ENCODE measurements at places on chromosomes 11 and 22.

GRCh38 chr11:8603696-8604077, 9.7 kb upstream of the STK33 start:
- DNase-seq: no peak
- H3K4me1 ChIP-seq: peaks cover 25% of the 10 kb centered on the region
- H3K27me3 ChIP-seq: no peaks in the 10 kb centered on the region
- H3K4me3 ChIP-seq: no peak overlapping the region
- H3K27ac ChIP-seq: peak overlapping the region; percentile 95

DNA sequence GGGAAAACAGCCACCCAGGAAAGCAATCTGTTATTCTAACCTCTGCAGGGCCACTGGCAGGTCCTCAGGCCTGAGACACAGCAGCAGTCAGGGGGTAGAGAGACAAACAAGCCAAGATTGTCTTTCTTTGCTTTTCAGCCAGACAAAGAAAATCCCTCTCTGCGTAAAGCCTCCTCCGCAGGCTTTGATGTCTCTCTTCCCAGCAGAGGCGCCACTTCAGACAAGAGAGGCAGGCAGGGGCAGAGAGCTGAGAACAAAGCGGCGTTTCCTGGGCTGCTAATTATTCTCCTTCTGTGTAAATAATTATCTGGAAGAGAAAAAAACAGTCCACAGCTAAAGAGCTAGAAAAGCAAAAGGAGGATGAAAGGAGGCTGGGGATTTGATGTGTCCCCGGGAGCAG, 102.7 kb upstream of the SEZ6L start:
- H3K27me3 ChIP-seq: peaks cover 28% of the 10 kb centered on the region
- H3K27ac ChIP-seq: no peak overlapping the region
- DNase-seq: no peak
- no peaks in the 10 kb centered on the region for H3K4me1 ChIP-seq
- H3K36me3 ChIP-seq: no peaks in the 10 kb centered on the region

DNA sequence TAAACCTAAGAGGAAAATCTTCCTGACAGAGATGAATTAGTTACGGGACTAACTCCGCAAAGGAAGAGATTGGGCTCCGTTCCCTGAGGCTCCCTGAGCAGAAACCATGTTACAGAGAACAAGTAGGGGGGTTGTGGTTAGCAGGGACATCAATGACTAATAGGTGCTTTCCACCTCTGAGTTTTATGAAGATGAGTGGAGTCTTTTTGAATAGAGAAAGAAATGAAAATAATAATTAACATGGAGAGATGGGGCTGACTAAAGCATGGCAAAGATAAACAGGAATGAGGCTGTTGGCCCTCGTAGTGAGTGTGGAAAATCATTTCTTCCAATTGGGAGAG, 47.5 kb upstream of the PICALM start:
- H3K27me3 ChIP-seq: no peaks in the 10 kb centered on the region
- H3K27ac ChIP-seq: peak overlapping the region; percentile 90
- peak; percentile 77 for DNase-seq
- peak overlapping the region; percentile 55 for H3K4me3 ChIP-seq

GRCh38 chr11:11173316-11174025, 179.6 kb downstream of the CSNK2A3 start:
- no peaks in the 10 kb centered on the region for H3K27me3 ChIP-seq
- H3K4me3 ChIP-seq: no peak overlapping the region

GRCh38 chr11:44943696-44944095, 7.0 kb downstream of the TP53I11 start:
- H3K27me3 ChIP-seq: no peaks in the 10 kb centered on the region
- H3K27ac ChIP-seq: no peak overlapping the region
- H3K36me3 ChIP-seq: no peaks in the 10 kb centered on the region
- DNase-seq: no peak
- no peak overlapping the region for H3K4me3 ChIP-seq

DNA sequence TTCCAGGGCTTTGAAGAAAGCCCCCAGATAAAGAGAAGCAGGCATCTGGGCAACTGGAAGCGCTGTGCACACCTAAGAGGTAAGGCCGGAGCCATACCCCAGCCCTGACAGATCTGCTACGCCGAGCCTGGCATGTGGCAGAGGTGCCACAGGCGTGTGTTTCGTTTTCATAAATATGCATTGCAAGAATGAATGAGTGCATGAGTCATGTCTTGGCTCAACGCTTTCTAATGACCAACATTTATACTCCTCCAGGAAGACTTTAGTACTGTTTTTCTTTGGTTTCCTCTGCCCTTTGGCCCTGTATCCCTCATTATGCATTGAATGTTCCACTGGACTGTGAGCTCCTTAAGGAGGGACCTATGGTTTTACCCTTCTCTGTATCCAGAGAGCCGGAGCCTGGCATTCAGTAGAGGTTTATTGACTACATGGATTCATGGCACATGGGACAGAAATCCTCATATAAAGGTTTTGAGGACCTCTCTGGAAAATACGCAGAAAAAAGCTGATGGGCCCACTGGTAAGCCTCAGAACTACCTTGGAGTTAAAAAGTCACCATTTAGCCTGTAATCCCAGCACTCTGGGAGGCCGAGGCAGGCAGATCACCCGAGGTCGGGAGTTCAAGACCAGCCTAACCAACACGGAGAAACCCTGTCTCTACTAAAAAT, 38.9 kb upstream of the CSNK2A3 start:
- no peak overlapping the region for H3K4me3 ChIP-seq
- DNase-seq: peak; percentile 87
- H3K27me3 ChIP-seq: no peaks in the 10 kb centered on the region
- no peaks in the 10 kb centered on the region for H3K36me3 ChIP-seq
- peaks cover 15% of the 10 kb centered on the region for H3K4me1 ChIP-seq
- H3K27ac ChIP-seq: no peak overlapping the region

DNA sequence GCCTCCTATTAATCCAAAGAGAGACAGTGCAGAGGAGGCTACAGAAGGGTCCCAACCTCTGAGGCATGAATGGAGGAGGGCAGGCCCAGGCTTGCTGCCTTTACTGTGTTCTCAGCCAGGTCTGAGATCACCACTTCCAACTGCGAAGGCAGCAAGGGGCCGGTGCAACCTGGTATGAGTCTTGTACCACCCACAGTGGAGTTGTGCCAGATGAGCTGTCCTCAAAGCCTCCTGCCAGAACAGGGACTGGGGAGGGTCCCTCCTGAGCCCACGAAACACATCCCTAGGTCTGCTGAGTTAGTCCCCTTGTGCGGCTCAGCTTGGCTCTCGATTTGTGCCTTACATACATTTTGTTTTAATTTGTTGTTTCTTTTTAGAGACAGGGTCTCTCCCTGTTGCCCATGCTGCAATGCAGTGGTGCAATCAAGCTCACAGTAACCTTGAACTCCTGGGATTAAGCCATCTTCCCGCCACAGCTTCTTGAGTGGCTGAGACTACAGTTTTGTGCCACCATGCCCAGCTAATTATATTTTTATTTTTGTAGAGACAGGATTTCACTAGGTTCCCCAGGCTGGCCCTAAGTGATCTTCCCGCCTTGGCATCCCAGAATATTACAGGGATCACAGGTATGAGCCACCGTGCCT, 9.3 kb downstream of the MIF start:
- H3K4me1 ChIP-seq: no peaks in the 10 kb centered on the region
- no peaks in the 10 kb centered on the region for H3K36me3 ChIP-seq
- no peak overlapping the region for H3K4me3 ChIP-seq
- DNase-seq: peak; percentile 84

GRCh38 chr11:72229336-72229924, 4.9 kb downstream of the INPPL1 start:
- peaks cover 52% of the 10 kb centered on the region for H3K36me3 ChIP-seq
- no peak overlapping the region for H3K27ac ChIP-seq
- no peaks in the 10 kb centered on the region for H3K27me3 ChIP-seq
- H3K4me3 ChIP-seq: no peak overlapping the region

- H3K36me3 ChIP-seq: no peaks in the 10 kb centered on the region
- H3K27ac ChIP-seq: peak overlapping the region; percentile 19
- no peaks in the 10 kb centered on the region for H3K27me3 ChIP-seq
- DNase-seq: no peak
Measured at GRCh38 chr22:29073618-29074275, 912 bp downstream of the KREMEN1 start.

DNA sequence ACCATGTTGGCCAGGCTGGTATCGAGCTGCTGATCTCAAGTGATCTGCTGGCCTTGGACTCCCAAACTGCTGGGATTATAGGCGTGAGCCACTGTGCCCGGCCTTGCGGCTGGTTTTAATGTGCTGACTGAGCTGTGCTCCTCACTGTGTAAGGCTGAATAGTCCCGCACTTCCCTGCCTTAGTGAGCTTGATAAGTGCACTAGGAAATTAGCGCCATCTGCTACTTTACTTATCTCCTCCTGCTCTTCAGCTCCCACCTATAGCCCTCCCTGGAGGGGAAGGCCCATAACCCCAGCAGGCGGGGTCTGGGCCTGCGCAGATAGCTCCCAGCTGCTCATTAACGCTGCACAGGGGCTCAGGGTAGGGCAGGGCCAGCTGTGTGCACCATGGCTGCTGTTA, 49.4 kb downstream of the CLMP start:
- DNase-seq: no peak
- no peaks in the 10 kb centered on the region for H3K27me3 ChIP-seq
- peaks cover 30% of the 10 kb centered on the region for H3K4me1 ChIP-seq
- peak overlapping the region; percentile 57 for H3K4me3 ChIP-seq
- no peaks in the 10 kb centered on the region for H3K36me3 ChIP-seq

- H3K27me3 ChIP-seq: no peaks in the 10 kb centered on the region
- H3K36me3 ChIP-seq: peaks cover 12% of the 10 kb centered on the region
- no peak overlapping the region for H3K27ac ChIP-seq
- no peaks in the 10 kb centered on the region for H3K4me1 ChIP-seq
- DNase-seq: no peak
- H3K4me3 ChIP-seq: no peak overlapping the region
Measured at GRCh38 chr22:49362211-49362839, 465.3 kb downstream of the BRD1 start.

DNA sequence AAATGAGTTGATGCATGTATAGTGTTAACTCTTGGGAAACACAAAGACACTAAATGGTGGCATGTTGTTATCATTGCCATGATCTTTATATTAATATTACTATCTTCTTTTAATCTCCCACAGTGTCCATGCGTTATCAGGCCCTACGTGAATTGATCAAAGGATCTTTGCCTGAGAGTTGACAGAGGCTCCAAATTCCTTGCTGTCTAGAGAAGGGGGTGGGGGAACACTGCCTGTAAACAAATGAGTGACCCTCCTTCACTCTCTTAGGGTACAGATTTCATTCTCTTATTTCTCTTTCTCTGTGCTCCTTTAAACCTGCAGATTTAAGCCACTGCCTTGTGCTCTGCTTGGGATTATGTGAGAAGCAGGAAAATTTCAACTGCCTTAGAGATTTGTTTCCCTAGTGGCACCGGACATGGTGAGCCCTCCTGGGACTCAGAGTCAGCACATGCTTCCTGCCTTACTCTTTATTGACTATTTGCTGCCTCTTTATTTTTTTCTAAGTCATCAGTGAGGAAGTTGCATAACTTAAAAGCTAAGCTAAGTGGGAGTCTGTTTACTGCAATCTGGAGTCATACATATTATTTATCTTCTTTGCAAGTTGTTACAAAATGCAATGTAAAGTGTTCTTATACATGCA, 122.9 kb downstream of the MAML2 start:
- peaks cover 40% of the 10 kb centered on the region for H3K4me1 ChIP-seq
- peaks cover 11% of the 10 kb centered on the region for H3K36me3 ChIP-seq
- no peak overlapping the region for H3K4me3 ChIP-seq
- H3K27me3 ChIP-seq: no peaks in the 10 kb centered on the region

DNA sequence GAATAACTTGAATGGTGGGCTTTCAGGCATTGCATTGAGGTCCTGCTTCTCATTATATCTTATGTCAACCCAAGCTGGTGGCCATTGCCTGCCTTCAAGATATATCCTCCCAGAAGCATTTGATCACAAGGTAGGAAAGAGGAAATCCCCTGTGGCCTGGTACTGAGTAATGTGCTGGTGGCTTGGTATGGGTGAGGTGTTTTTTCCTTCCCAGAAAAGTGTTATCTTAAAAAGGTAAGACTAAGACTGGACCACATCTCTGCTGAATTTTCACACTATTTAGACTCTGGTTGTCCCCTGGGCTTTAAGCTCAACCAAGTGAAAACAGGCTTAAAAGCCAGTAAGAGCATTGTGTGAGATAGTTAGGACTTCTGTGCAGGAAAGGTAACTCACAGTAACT, 3.7 kb downstream of the INSC start:
- H3K4me1 ChIP-seq: peaks cover 32% of the 10 kb centered on the region
- H3K27me3 ChIP-seq: no peaks in the 10 kb centered on the region
- no peaks in the 10 kb centered on the region for H3K36me3 ChIP-seq
- no peak for DNase-seq

- peaks cover 19% of the 10 kb centered on the region for H3K4me1 ChIP-seq
Measured at GRCh38 chr22:24185001-24185500, 3.8 kb downstream of the SUSD2 start.

DNA sequence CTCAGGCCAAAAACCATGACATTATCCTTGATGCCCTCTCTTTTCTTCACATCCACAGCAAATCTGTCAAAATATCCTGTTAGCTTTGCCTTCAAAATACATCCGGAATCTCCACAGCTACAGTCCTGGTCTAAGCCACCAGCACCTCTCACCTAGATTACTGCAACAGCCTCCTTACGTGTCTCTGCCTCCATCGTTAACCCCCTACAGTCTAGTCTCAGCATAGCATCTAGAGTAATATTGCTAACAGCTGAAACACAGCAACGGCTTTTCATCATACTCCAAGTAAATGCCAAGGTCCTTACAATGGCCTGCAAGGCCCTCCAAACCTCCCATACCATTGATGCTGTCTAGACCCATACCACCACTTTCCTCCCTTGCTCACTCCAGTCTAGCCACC, 4.4 kb downstream of the TSG101 start:
- no peak overlapping the region for H3K4me3 ChIP-seq
- H3K4me1 ChIP-seq: peaks cover 16% of the 10 kb centered on the region
- H3K36me3 ChIP-seq: peaks cover 72% of the 10 kb centered on the region
- no peak for DNase-seq
- no peaks in the 10 kb centered on the region for H3K27me3 ChIP-seq

GRCh38 chr11:134725716-134726639, 313.9 kb upstream of the B3GAT1 start:
- no peaks in the 10 kb centered on the region for H3K27me3 ChIP-seq
- peaks cover 6% of the 10 kb centered on the region for H3K36me3 ChIP-seq
- DNase-seq: no peak
- no peak overlapping the region for H3K4me3 ChIP-seq

DNA sequence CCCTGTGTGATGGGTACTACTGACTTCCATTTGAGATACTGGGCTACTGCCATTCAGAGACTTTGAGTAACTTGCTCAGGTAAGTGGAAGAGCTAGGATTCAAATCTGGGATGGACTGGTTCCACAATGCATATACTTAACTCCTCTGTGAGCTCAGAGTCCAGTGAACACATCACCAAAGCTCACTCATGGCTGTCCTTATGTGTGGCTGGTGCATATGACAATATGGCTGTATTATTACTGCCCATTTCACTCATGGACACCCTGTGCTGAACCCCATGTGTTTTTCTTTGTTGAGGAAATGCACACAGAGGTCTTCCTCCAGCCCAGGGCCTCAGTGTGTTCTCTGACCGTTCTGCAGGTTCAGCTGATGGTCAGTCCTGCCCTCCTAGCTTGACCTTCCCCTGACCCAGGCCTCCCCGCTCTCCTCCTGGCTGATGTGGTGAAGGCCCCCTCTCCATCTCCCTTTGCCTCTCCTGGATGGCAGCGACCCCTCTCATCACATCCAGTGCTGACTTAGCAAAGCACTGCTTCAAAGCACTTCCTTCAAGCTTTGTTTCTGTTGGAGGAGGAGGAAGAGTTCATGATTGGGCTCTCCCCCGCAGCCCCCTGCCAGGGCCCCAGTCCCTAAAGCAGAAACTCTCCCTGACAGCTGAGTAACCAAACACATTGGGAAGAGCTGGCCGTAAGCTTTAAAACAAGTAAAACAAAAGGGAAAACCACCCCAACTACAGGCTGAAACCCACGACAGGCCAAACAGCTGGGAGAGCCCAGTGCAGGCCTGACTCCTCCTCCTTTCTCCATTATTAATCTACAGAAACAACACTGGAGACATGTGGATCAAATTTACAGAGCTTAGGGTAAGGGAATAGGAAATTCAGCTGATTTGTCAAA, 101.2 kb downstream of the NAT10 start:
- no peak overlapping the region for H3K4me3 ChIP-seq
- no peaks in the 10 kb centered on the region for H3K36me3 ChIP-seq
- peak overlapping the region; percentile 74 for H3K27ac ChIP-seq
- H3K27me3 ChIP-seq: no peaks in the 10 kb centered on the region
- H3K4me1 ChIP-seq: peaks cover 16% of the 10 kb centered on the region
